Panc1 (cell line): ENCODE measurements at places on chromosomes 1 and 21.
A peak's percentile ranks its signal among the peaks of the same experiment; 100 is the strongest.

DNA sequence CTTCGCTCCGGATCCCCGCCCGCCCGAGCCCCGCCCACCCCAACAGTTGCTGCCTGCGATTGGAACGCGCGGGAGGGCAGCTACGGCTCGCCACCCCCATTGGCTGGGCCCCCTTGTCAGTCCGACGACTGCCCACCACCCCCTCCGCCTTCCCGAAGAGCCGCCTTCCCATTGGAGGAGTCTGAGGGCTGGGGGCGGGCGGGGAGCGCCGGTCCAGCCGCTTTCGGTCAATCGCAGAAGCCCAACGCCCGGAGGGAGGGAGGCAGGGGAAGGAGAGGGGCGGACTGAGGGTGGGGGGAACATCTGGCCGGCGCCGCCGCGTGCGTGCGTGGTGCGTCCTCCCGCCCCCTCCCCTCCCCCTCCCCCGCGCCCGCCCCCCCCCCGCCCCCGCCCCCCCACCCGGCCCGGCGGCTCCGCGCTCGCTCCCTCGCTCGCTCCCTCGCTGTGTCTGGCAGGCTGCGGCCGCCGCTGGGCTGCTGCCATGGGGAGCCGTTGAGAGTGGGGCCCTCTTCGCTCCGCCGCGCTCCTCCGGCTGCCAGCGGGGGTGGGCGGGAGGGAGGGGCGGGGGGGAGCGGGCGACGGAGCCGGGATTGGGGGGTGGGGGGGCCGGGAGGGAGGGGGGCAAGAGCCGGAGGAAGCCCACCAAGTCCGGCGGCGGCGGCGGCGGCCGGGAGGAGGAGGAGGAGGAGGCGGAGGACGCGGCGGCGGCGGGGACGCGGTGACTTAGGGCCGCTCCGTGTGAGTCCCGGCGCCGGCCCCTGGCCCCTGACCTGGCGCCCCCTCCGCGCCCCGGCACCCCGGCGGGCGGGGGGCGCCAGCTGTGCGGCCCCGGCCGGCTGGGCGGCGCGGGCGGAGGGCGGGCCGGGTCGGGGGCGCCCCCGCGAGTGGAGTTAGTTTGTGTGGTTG lies 2.6 kb upstream of the ZBTB18 start:
- DNase-seq = peak; percentile 81

DNA sequence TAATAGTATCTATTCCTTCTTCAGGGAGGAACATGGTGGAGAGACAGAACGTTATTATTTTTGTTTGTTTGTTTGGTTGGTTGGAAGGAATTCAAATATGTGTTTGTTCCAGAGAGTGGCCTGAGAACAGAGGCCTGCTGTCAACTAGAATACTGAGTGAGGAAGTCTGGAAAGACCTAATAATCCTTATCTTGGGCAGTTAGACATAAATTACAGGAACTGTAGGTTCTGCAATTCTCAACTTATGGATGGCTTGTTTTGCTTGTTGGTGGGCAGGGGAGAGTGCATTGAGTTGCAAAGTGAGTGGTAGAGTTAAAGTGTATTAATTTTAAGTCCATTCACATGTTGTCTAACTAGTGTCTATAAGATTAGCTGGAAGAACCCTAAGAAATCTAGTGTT lies 197.6 kb downstream of the BACH1 start:
- DNase-seq = no peak

- DNase-seq = no peak
These were observed 58.1 kb downstream of the PTP4A2 start for GRCh38 chr1:31879981-31880608.

GRCh38 chr1:166470014-166470413 lies 303.2 kb upstream of the FAM78B start:
- no peak for DNase-seq

GRCh38 chr1:183812128-183812527 lies 7.2 kb downstream of the RGL1 start:
- DNase-seq = no peak

DNA sequence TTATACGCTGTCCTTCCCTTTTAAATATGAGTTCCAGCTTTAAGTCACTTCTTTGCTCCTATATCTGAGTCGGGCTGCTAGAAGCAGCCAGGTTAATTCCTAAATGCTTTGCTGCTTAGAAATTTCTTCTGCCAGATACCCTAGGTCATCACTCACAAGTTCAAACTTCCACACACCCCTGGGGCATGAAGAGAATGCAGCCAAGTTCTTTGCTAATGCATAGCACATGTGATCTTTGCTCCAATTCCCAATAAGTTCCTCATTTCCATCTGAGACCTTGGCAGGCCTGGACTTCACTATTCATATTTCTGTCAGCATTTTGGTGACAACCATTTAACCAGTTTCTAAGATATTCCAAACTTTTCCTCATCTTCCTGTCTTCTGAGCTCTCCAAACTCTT lies 14.5 kb upstream of the APP start:
- no peak for DNase-seq

- DNase-seq = no peak
These were observed 1.6 kb downstream of the EPS8L3 start for GRCh38 chr1:109762039-109762585.

DNA sequence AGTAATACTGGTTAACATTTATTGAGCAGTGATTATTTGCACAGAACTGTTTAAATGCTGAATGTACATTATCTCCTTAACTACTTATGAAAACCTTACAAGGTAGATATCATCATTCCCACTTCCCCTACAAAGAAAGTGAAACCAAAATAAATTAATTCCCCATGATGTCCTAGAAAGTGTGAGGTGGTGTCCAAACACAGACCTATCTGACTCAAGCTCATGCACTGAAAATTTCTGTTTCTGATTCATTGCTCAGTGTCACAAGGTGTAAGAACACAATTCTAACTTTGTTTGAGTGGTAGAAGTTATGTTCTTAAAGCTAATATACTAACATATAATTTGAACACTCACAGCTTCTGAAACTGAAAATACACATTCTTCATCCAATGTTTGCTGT lies 178.7 kb downstream of the MRPL39 start:
- DNase-seq = no peak

GRCh38 chr1:222031318-222031717 lies 289.4 kb upstream of the DUSP10 start:
- no peak for DNase-seq

DNA sequence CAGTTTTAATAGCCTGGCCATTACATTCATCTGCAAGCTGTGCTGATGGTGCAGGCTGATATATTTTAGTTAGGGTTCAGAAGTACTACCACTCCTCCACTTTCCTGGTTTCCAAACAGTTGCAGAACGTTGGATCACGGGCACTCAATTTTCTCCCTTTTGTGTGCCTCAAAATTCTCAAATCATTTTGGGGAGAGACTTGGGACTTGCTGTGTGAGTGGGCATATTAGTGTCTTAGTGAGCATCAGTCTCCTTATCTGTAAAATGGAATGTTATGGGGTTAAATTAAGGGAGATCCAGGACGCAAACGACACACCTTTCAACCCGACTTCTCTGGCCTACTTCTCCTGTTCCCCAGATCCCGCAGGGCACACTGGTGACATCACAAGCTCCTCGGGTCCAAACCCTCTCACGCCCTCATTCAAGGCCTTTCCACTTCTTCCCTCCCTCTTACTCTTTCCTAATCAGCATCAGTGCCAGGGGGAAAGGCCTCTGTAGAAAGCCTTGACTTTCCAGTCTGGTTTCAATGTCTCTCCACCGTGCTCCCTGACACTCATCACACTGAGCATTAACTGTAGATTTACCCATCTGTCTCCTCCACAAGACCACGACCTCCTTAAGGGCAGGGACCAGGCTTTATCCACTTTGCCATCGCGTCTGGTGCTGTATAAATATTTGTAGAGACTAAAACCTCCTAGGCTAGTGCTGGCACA lies 1.2 kb downstream of the PIGP start:
- DNase-seq = no peak

GRCh38 chr21:39400173-39400572 lies 45.4 kb downstream of the LCA5L start:
- no peak for DNase-seq

GRCh38 chr1:201481761-201482493 lies 12.9 kb upstream of the PHLDA3 start:
- DNase-seq = no peak

- DNase-seq = no peak
These were observed 333.7 kb downstream of the PCP4 start for GRCh38 chr21:40200946-40201345.

DNA sequence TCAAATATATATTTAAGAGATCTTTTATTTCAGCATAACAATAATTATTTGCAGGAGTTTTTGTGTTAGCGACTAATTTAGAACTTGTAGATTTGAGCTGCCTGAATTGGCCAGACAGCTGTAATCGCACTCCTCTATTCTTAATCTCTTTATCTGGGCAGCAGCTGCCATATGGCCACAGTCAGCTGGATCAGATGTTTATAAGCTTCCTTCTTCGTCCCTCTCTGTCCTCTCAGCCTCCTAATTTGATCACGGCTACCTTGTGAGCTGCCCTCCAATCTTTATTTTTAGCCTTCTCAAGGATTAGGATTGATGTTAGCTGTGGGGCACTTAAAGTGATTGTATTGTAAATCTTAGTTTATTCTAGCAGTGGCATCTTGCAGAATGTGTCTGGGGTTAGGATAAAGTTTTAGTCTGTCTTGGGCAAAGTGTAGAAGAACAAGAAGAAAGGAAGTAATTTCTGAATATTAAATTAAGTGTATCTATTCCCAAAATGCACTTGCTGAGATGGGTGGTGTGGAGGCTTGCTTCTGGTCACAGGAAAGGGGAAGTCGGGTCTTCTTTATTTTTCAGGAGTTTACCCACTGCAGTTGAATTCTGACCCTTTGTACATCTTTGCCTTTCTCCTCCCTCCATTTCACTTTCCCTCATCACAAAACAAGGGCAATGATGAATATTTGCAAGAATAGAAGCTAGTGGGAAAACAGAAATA lies 1.1 kb downstream of the ZBTB18 start:
- no peak for DNase-seq

GRCh38 chr1:204327359-204327758 lies 32.4 kb downstream of the PLEKHA6 start:
- no peak for DNase-seq
